Activated CD8-positive, alpha-beta memory T cell treated with anti-CD3 and anti-CD28 coated beads for 1 hour (primary cell): ENCODE measurements at places on chromosomes 2 and 18.

GRCh38 chr18:21109936-21110712 lies 1.5 kb downstream of the ROCK1 start:
- no peak for DNase-seq

GRCh38 chr2:234496055-234496834 lies 636 bp downstream of the ARL4C start:
- no peak for DNase-seq

GRCh38 chr18:40962784-40963183 lies 992.2 kb upstream of the PIK3C3 start:
- no peak for DNase-seq

GRCh38 chr2:227817850-227818674 lies 4.4 kb downstream of the CCL20 start:
- DNase-seq: no peak

- DNase-seq: no peak
Measured at GRCh38 chr2:241895712-241896641, 26.4 kb downstream of the RTP5 start.

- DNase-seq: no peak
Measured at GRCh38 chr2:126655500-126656430, at the start of gene GYPC. TSS of gene GYPC (plus strand) at chr2:126656158. CDS start at chr2:126656264, 106 bp downstream.

DNA sequence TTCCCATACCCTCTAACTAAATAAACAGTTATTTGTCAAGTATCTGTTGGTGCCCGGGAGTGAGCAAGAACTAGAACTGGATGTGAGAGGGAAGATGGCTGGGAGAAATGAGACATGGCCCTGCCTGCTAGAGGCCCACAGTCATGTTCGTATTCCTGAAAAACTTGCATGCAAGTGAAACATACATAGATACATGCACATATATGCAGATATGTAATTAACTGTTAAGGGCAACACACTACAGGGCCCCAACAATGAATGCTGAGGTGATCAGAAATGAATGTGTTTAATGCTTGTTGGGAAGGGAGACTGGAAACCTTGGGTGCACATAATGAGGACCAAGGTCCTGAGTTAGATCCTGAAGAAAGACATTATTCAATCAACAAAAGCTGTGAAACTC lies 49.8 kb downstream of the ADD2 start:
- no peak for DNase-seq

DNA sequence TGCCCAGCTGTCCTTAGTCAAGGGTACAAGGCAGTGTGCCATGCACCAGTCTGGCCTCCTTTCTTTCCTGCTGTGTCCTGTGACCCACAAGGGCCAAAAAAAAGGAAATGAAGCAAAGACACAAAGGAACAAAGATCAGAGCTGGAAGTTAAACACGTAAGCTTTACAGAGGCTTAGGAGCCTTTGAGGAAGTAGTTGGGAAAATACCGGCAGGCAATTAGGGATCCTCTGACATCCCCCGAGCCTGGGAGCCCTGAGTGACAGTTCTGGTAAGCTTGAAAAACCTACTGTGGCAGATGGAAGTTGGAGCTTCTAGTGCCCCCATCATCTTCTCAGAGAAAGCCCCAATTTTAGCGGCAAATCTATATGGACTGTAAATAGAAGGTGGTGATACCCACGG lies 78.5 kb downstream of the SPRED2 start:
- DNase-seq: no peak

DNA sequence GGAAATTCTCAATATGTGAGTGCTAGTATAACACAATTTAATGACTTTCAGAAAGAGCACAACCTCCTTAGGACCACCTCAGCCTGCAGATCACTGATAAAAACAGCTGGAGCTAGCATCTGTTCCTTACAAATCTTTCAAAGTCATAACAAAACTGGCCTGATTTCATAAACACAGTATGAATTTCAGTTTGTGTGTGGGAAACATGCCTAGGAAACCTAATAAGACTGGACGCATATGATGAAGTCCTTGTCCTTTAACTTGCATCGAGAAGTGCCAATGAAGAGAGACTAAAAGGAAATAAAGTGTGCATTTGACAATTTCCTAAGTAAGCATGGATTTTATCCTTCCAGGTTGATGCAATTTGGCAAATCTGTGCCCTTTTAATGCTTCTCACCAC lies 74.1 kb upstream of the KLHL14 start:
- DNase-seq: no peak

- no peak for DNase-seq
Measured at GRCh38 chr18:51390702-51391101, 193.2 kb upstream of the MEX3C start.

DNA sequence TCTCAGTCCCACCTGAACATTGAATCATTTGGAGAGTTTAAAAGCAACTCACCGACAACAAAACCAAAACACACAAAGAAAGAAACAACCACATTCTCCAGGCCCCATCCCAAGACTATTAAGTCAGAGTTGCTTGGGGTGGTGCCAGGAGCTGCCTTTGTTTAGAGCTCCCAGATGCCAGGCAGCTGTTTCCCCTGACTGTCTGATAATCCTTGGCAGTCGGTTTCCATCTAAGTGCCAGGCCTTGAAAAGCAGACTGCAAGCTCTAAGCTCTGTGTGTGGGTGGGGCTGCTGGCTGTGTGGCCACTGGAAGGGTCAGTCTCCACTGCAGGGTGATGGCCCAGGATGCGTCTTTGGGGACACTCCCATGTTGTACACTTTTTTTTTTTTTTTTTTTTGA lies 255.3 kb upstream of the AGAP1 start:
- DNase-seq: no peak

DNA sequence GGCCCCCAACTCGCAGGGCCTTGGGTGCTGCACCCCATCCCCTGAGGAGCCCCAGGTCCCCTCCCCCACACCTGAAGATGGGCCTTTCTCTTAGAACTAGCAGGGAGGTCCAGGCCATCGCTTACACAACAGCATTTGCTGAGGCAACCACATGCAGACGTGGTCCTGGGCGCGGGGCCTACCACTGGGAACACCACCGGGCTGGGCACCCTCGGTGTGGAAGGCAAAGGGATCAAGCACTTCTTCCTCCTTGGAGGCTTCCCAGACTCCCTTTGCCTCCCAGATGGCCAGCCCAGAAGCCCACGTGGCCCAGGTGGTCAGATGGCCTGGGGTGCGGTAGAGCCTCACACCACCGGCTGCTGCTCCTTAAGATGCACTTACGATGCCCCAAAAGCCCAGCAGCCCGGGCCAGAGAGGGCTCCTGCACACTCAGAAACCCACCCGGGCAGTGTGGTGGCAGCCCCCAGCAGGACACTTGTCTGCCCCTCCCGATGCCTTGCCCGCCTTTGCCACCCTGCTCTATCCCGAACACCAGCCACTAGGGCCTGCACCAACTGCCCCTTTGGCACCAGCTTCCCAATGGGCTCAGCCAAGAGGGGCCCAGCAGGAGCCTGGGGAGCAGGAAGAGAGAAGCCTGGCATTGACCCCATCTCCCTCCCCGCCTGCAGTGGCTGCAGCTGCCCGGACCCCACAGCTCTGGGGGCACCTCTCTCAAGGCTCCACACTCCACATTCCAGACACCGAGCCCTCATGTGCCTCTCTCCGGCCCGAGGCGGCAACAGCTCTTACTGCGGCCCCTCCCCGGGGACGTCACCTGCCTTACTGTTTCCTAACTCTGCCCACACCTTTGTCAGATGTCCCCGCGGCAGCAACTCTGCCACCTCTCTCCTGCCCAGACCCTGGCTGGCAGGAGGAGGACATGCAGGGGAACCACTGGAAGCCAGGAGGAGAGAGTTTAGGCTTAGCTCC lies 13.9 kb upstream of the MLPH start:
- no peak for DNase-seq

GRCh38 chr18:7950380-7951136 lies 383.4 kb downstream of the PTPRM start:
- DNase-seq: no peak

GRCh38 chr2:206154197-206154596 lies 5.0 kb downstream of the NDUFS1 start:
- no peak for DNase-seq

DNA sequence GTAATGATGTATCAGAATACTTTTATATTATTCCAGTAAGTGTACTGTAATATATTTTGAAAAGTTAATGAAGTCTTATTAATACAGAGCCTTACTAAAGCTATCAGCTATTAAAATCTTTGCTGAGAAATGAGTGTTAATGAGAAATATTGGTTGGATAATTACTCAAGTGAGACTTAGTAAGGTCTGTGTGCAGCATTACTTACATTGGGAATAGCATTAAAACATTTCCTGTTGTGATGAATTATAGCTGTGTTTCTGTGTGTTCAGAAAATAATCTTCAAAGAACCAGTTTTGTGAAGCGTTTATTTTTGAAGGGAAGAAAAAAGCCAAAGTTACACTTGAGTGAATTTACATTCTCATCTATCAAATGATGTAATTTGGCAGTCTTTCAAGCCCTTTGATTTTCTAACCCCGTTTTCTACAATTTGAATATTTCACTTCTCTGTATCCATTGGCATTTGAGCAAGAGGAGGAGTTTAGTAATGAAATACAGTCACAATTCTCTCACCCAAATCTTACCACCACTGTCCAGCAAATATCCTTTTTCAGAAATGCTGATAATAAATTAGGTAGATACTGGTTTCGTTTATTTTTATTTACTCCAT lies 123.5 kb upstream of the BOD1L2 start:
- no peak for DNase-seq

DNA sequence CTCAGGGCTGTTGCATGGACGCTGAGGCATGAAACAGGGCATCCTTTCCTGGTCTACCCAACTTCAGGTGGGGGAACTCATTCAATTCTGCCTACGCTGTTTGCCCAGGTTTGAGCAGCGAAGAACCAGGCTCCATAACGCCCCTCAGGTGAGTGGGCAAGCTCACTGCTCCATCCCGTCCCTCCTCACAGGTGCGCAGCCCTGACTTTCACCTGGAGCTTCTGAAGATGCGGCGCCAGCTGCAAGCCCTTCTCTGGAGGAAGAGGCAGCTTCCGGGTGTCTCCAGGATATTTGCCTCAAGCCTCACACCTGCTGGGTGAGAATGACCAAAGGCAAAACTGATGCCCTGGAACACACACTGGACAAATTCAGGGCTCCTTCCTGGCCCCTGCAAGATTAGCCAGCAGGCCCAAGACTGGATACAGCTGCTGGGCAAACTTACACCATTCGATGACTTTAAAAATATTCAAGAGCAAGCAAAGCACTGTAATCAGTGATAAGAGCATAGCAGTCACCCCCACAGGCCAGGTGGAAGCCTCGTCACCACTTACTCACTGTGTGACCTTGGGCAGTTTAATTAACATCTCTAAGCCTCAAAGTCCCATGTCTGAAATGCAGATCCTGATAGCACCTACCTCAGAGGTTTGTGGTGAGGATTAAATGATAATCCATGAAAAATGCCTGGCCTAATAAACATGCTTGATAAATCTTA lies 97.7 kb downstream of the GYPC start:
- DNase-seq: no peak

GRCh38 chr2:164302786-164303185 lies 318.5 kb downstream of the GRB14 start:
- no peak for DNase-seq

DNA sequence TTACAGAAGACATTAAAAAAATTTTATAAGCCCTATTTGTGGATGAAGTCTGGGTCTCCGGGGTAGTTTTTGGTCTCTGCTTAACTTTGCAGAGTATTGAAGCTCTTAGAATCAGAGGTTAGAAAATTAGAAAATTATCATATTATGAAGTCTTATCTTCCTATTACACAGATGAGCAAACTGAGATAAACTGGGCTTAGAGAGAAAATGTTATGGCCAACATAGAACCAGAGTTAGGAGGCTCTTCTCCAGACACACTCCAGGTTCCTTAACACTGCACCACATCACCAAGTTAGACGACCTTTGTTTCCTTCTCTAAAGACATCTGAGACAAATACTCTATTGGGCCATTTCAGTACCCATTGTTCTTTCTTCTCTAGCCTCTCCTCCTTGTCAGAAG lies 36.7 kb upstream of the NEB start:
- DNase-seq: no peak

DNA sequence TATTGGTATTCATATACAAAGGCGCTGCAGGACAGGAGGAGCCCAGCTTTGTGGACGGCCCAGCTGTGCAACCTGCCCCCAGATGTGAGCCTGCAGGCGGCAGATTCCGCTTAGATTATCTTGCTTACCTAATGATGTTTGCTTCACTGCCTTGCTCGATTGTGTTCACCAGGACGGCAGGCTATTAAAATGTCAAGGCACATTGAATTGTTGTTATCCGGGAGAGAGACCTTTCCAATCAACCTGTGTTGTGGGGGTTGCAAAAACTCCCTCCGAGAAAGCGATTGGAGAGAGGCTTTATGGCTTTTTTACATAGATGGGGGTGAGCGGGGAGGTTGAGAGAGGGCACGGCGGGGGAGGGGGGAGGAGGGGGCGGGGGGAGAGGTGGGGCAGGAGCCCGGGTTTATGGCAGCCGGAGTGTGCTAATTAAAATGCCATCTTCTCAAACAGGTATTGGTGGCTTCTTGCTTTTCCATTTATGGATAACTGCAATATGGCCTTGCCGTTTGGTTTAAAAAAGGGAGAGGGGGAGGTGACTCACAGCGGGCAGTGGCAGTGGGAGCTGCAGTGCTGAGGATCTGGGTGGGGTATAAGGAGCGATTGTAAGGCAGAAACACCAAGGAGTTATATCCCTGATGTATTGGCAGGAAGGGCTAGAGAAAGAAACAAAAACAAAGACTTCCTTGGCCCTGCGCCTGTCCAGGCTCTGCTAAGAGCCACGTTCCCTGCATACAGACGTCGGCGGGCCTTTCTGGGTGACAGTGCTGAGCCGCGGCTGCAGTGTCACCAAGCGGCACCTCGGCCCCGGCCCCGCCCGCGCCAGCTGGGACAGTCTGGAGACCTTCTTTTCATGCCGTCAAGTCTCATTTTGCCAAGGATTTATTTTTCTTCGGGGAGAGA lies 97.2 kb downstream of the INSIG2 start:
- peak; percentile 31 for DNase-seq

- DNase-seq: no peak
Measured at GRCh38 chr2:211609127-211609526, 929.5 kb downstream of the ERBB4 start.

- DNase-seq: no peak
Measured at GRCh38 chr2:95526360-95527341, 42.1 kb upstream of the TRIM43B start.

- no peak for DNase-seq
Measured at GRCh38 chr18:10252952-10253705, 201.3 kb upstream of the APCDD1 start.

DNA sequence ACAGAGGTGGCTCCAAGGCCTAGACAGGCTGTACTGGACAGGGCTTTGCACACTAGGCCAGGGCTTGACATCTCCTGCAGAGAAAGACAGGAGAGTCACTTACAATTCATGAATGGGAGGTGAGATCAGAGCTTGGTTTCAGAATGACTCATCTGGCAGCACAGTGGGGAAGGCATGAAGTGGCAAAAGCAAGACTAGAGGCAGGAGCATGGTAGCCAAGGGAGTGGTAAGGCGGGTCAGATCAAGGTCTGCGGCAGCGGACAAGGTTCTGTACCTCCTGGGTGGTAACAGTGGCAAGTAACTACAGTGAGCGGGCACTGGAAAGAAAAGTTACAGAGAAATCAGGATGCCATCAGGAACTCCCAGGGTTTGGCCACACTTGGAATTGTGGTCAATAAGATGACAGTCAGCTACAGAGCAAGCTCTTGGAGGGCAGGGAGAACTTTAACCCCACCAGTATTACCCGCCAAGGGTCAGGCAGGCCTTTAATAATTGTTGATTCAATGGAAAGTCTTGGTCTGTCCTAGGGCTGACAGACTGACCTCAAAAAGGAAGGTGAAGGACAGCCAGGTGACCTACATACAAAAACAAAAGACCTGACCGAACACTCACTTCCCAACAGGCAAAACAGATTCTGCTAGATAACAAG lies 5.7 kb downstream of the MCFD2 start:
- no peak for DNase-seq

GRCh38 chr2:178005756-178006155 lies 66.8 kb downstream of the PDE11A start:
- DNase-seq: no peak

GRCh38 chr2:237156031-237156856 lies 70.6 kb downstream of the COPS8 start:
- peak; percentile 5 for DNase-seq
